ENCODE measurements at places on chromosomes 13 and 19.

- no peak for DNase-seq
Observed at GRCh38 chr13:76939215-76939614, 9.1 kb upstream of the ACOD1 start.

DNA sequence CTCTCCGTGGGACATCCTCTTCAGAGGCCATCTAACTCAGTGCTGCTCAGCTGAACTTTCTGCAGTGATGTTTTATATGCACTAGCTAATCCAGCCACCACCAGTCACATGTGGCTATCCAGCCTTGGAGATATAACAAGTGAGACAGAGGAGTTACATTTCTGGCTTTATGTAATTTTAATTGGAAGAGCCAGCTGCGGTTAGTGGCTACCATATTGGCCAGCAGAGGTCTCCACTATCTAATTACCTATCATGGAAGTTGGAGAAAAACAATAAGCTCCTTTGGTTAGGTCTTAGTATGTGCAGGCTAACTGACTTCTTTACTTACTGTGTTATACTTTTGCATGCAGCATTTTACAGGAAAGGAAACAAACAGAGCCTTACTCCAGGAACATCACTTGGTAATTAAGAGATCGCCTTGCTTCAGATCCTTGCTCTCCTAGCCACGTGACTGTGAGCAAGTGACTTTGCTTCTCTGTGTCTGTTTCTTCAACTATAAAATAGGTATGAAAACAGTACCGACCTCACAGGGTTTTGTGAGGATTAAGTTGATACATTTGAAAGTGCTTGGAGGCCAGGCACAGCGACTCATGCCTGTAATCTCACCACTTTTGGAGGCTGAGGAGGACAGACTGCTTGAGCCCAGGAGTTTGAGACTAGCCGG lies 1.6 kb upstream of the KLK10 start:
- peak; percentile 57 for DNase-seq

- DNase-seq: no peak
Observed at GRCh38 chr19:16381756-16382401, 57.3 kb downstream of the KLF2 start.

DNA sequence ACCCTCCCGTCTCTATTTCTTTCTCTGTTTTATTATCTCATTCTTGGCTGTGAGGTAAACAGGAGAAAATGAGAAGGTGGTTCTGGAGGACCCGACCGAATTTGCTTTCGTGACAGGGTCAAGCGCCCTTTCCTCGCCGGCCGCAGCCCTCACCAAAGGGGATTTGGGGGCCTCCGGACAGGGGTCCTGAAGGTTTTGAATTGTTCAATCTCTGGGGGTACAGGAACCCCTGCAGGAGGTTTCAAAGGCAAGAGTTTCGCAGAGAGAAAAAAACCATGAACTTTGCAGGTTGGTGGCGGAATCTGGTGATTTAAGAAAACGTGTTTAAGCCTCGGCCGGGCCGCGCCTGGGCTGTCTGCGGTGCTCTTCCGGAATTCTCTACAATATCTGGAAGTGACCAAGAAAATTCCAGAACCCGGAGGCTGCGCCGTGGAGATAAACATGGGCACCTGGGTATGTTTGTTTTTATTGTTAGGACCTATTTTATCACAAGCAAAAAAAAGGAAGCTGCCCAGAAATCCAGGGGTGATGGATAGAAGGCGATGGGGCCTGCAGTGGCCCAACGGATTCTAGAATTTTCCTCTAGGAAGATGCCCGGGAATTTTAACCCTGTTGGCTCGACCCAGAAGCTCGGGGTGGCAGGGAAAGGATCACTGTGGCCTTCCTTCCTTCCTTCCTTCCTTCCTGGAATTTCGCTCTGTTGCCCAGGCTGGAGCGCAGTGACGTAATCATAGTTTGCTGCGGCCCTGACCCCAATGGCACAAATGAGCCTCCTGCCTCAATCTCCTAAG lies 14.2 kb upstream of the PTBP1 start:
- DNase-seq: no peak

GRCh38 chr13:102708211-102708610 lies 13.4 kb upstream of the METTL21C start:
- DNase-seq: no peak

GRCh38 chr13:73223372-73223781 lies 164.6 kb downstream of the KLF5 start:
- no peak for DNase-seq

DNA sequence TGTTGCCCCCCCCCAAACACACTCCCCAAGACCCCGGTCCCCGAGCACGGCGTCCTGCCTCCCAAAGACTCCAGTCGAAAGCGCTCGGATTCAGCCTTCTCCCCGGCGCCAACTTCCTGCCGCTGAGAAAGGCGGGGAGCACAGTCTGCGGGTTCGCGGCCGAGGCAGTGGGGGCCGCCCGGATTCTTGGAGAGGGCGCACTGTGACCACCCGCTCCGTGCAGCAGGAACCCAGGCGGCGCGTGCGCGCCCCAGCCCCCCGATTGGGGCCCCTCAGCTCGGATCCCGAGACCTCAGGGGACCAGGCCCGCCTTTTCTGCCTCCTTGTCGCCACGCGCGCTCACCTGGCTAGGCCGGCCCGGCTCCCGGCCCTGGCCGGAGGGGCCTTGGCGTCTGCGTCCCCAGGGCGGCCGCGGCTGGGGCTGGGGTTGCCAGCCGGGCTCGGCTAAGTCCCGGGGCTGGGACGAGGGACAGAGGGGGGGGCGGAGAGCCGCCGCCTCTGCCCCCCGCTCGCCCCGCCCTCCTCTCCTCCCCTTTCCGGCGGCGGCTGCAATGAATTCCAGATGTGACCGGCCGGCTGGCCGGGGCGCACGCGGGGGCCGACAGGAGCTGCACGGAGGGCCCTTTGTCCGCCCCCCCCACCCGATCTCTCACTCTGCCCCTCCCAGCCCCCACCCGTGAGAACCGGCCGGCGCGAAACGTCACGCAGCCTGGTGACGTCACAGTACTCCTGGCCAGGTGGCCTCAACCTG lies at the start of gene S1PR2:
Gene S1PR2 (minus strand): TSS at position 471 of the 751 bp plus-strand sequence. CDS start 6,426 bp downstream, outside the sequence.
- peak; percentile 76 for DNase-seq

- no peak for DNase-seq
Observed at GRCh38 chr19:39745643-39746042, 7.8 kb upstream of the CLC start.

DNA sequence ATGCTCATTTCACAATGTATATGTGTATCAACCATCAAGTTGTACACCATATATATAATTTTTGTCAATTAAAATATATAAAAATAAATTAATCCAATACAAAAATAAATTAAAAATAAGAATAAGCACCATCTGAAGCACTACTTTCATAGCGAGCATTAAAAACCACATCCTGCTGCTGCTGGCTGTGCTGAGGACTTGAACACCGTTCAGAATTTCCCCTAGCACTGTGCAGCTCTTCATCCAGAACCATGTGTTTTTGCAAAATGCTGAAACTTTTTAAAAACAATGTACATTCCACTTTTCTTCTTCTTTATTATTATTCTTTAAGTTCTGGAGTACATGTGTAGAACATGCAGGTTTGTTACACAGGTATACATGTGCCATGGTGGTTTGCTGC lies 40.0 kb upstream of the FOXO1 start:
- no peak for DNase-seq

All from NCI-H82 (cell line).